Urinary bladder (tissue), 4 donors: ENCODE measurements at places on chromosomes 4 and X.

GRCh38 chrX:121755541-121755940 lies 708.1 kb downstream of the GLUD2 start:
- no peak for DNase-seq

GRCh38 chrX:2889045-2889605 lies 40.0 kb downstream of the ARSD start:
- DNase-seq: no peak

DNA sequence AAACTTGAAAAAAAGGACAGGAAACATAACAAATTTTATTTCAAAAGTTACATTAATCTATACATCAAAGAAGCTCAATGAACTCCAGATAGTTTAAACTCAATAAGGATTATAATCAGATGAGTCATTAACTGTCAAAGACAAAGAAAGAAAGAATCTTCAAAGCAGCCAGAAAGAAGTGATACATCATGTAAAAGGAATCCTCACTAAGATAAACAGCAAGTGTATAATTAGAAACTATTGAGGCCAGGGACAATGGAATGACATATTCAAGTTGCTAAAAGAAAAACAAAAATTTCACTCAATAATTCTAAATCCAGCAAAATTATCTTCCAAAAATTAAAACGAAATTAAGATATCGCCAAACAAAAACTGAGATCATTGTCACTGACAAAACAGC lies 161.6 kb upstream of the NWD2 start:
- DNase-seq: no peak

DNA sequence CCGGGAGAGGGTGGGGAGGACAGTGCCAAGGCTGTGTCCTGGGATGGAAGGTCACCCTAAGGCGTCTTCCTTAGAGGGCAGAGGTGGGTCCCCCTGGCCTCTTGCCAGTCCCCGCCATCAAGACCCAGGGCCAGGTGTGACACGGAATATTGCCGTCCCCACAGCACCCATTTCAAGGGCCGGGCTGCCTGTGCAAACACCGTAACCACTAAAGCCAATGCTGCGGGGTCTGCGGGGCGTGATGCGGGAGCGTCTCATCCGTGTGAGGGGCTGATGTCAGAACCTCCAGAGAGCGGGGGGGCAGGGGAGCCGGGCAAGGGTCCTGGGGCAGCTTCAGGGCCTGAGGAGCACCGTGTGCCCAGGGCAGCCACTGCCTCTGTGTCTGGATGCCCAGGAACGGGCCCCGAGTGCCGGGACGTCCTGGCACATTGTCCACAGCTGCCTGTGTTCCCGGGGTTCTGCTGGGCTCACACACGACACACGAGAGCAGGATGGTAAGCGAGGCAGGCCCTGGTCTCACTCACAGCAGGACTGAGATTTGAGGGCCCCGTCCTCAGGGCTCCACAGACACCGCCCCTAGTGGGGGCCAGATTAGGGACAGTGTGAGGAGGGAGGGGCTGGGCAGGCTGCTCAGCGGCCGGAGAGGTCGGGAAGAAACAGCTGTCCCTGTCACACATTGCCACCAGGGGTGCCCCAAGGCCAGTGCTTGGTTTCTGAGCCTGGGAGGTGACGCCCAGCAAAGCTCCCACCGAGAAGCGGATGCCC lies 29.2 kb downstream of the NKX1-1 start:
- no peak for DNase-seq

DNA sequence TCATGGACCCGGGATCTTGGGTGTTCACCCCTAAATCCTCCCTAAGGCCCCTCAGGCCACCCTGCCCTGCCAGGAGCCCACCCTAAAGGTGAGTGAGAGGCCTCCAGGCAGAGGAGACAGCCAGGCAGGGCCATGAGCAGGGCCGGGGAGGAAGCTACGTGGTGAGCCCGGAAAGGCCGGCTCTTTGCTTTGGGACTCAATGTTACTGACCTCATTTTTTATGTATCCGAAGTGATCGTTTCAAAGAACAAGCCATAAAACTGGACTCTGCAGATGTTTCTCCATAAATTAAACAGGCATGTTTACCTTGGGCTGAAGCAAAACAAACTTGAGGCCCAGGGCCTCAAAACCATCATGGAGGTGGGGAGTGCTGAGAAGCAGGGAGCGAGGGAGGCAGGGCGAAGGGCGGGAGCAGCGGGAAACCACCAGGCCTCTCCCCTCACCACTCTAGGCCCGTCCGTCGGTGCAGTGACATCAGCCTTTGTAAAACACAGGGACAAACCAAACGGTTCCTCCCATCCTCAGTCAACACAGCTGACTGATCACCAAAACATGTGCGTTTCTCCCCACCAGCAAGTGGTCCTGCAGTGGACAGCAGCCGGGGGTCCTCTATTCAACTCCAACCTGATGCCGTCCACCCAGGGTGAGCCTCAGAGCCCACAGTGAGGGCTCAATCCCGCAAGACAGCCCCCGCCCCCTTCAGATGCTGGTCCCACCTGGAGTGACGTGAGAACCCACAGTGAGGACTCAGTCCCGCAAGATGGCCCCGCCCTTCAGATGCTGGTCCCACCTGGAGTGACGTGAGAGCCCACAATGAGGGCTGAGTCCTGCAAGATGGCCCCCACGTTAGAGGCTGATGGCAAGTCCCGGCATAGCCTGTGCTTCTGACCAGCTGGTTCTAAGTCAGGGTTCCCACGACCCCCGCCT lies 102.9 kb upstream of the LRPAP1 start:
- no peak for DNase-seq
